Effector memory CD4-positive, alpha-beta T cell (primary cell): ENCODE measurements at places on chromosomes 1 and 21.

GRCh38 chr1:32817815-32818786 is 648 bp downstream of the S100PBP start:
- H3K4me1 ChIP-seq, result peaks cover 26% of the 10 kb centered on the region
- H3K4me3 ChIP-seq, result peak overlapping the region; percentile 93
- no peaks in the 10 kb centered on the region for H3K27me3 ChIP-seq

GRCh38 chr1:202704601-202705000 is 5.7 kb downstream of the SYT2 start:
- H3K27ac ChIP-seq, result no peak overlapping the region
- DNase-seq, result no peak
- H3K4me1 ChIP-seq, result no peaks in the 10 kb centered on the region
- H3K4me3 ChIP-seq, result no peak overlapping the region
- H3K27me3 ChIP-seq, result peaks cover 10% of the 10 kb centered on the region
- H3K36me3 ChIP-seq, result no peaks in the 10 kb centered on the region

GRCh38 chr21:15441060-15441493 is 288.7 kb upstream of the USP25 start:
- DNase-seq, result no peak
- no peaks in the 10 kb centered on the region for H3K4me1 ChIP-seq
- H3K27ac ChIP-seq, result no peak overlapping the region
- no peaks in the 10 kb centered on the region for H3K27me3 ChIP-seq
- no peaks in the 10 kb centered on the region for H3K36me3 ChIP-seq

DNA sequence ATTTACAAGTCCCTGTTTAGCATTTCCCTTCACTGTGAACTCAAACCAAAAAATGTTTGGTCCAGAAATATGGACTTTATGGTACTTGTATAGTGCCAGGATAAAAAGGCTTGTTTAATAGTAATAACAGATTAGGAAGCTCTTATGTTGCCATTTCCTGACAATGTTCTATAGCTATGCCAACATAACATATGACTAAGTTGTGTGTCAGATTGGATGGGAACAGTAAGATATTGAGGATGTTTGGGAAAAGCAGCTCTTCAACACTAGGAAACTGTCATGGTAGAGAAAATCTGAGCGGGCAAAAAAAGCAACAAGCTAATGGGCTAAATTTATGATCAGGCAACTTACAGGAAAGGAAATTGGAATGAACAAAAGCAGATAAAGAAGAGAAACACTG is 287.1 kb upstream of the ADGRL4 start:
- H3K36me3 ChIP-seq, result no peaks in the 10 kb centered on the region
- DNase-seq, result no peak
- H3K4me1 ChIP-seq, result no peaks in the 10 kb centered on the region
- H3K27me3 ChIP-seq, result no peaks in the 10 kb centered on the region

GRCh38 chr1:197680311-197680710 is 95.0 kb downstream of the DENND1B start:
- H3K27ac ChIP-seq, result no peak overlapping the region
- no peaks in the 10 kb centered on the region for H3K36me3 ChIP-seq
- no peak for DNase-seq
- H3K4me1 ChIP-seq, result no peaks in the 10 kb centered on the region

GRCh38 chr1:93845538-93846205 is 33.3 kb downstream of the DNTTIP2 start:
- H3K27ac ChIP-seq, result peak overlapping the region; percentile 80
- no peak for DNase-seq
- H3K4me3 ChIP-seq, result peak overlapping the region; percentile 84
- no peaks in the 10 kb centered on the region for H3K27me3 ChIP-seq
- no peaks in the 10 kb centered on the region for H3K36me3 ChIP-seq

DNA sequence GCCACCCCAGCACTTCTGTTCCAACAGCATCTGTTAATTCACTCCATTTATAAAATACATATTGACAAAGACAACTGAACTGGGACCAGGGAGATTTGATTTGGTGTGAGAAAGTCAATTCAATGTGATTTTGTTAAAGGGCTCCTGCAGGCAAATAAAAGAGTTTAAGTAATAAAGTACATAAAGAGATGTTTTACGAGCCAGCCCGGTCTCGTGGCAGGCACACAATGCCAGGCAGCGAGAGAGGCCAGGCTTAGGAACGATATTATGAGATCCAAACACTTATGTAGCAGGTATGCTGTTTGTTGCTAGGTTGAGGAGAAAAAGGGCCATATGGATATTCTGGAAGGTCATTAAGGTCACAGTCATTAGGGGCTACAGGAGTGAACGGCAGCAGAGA is 227.1 kb downstream of the KCTD3 start:
- DNase-seq, result no peak
- H3K4me1 ChIP-seq, result no peaks in the 10 kb centered on the region
- no peaks in the 10 kb centered on the region for H3K27me3 ChIP-seq
- no peak overlapping the region for H3K27ac ChIP-seq
- H3K4me3 ChIP-seq, result no peak overlapping the region

GRCh38 chr1:194078765-194079164 is 892.4 kb upstream of the B3GALT2 start:
- H3K4me1 ChIP-seq, result no peaks in the 10 kb centered on the region
- H3K4me3 ChIP-seq, result no peak overlapping the region
- H3K27ac ChIP-seq, result no peak overlapping the region
- DNase-seq, result no peak

- H3K27me3 ChIP-seq, result no peaks in the 10 kb centered on the region
- DNase-seq, result no peak
- no peaks in the 10 kb centered on the region for H3K36me3 ChIP-seq
- H3K27ac ChIP-seq, result no peak overlapping the region
- H3K4me3 ChIP-seq, result no peak overlapping the region
Measured at GRCh38 chr1:31198150-31198549, 41.5 kb downstream of the NKAIN1 start.

DNA sequence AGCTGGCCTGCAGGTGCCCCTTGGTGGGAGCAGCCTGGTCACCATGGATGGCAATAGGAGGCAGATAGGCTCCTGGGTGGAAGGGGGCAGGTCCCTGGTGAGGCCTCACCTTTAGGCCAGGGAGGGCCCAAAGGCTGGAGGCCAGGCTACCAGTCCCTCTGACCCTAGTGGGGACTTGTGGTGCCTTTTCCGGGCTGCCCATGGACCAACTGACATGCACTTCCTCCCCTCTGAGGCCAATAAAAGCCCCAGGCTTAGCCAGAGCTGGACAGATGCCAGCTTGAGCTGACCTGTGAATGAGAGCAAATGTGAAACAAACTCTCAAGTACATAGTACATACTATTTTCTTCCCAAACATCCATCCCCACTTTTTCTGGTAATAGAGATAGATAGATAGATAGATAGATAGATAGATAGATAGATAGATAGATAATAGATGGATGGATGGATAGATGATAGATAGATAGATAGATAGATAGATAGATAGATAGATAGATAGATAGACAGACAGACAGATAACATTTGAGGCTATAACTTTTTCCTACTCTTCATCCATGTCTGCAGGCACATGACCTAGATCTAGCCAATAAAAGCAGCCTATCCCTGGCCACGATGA is 9.2 kb upstream of the CTTNBP2NL start:
- no peak overlapping the region for H3K4me3 ChIP-seq
- no peaks in the 10 kb centered on the region for H3K27me3 ChIP-seq
- H3K27ac ChIP-seq, result no peak overlapping the region
- H3K4me1 ChIP-seq, result no peaks in the 10 kb centered on the region
- DNase-seq, result no peak
- no peaks in the 10 kb centered on the region for H3K36me3 ChIP-seq

GRCh38 chr21:37224861-37225839 is 42.0 kb downstream of the VPS26C start:
- H3K27me3 ChIP-seq, result no peaks in the 10 kb centered on the region
- H3K36me3 ChIP-seq, result peaks cover 34% of the 10 kb centered on the region
- no peak for DNase-seq
- H3K4me1 ChIP-seq, result peaks cover 13% of the 10 kb centered on the region

GRCh38 chr1:70979881-70980280 is 67.7 kb downstream of the PTGER3 start:
- no peak overlapping the region for H3K27ac ChIP-seq
- no peaks in the 10 kb centered on the region for H3K4me1 ChIP-seq
- H3K36me3 ChIP-seq, result no peaks in the 10 kb centered on the region
- DNase-seq, result no peak

GRCh38 chr1:205585835-205586785 is 45.7 kb downstream of the ELK4 start:
- no peaks in the 10 kb centered on the region for H3K27me3 ChIP-seq
- H3K27ac ChIP-seq, result no peak overlapping the region
- H3K4me3 ChIP-seq, result no peak overlapping the region
- H3K36me3 ChIP-seq, result no peaks in the 10 kb centered on the region
- no peaks in the 10 kb centered on the region for H3K4me1 ChIP-seq

DNA sequence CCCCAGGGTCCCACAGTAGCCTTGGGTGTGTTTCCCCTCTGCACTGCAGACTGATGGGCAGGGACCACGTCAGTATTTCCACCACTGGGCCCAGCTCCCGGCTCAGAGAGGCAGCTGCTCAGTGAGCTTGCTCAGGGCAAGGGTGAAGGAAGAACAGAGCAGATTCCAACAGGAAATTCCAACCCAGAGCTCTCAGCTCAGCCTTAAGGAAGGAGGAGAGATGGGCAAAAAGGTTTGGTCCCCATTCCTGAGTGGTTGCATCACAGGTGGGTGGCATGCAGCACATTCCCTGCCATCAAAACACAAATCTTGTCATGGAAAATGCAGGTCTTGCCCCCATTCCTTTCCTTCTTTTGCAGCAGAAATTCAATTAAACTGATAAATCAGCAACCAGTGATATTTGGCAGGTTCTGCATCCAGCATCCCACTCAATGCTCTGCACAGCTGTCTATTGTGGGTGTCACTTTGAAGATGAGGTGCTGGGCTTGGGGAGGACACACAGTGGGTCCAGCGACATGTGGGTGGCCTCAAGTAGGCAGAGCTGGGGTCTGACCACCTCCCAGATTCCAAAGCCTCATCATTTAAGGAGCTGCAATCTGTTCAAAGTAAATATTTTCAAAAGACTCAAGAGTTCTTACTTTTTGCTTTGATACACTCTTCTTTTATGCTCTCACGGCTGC is 315.4 kb downstream of the DSCAM start:
- no peaks in the 10 kb centered on the region for H3K27me3 ChIP-seq
- DNase-seq, result no peak
- H3K4me1 ChIP-seq, result no peaks in the 10 kb centered on the region
- no peaks in the 10 kb centered on the region for H3K36me3 ChIP-seq

- H3K36me3 ChIP-seq, result no peaks in the 10 kb centered on the region
- no peaks in the 10 kb centered on the region for H3K4me1 ChIP-seq
- no peaks in the 10 kb centered on the region for H3K27me3 ChIP-seq
- no peak overlapping the region for H3K4me3 ChIP-seq
- DNase-seq, result no peak
- H3K27ac ChIP-seq, result no peak overlapping the region
Measured at GRCh38 chr1:107954719-107955415, 10.1 kb downstream of the VAV3 start.

DNA sequence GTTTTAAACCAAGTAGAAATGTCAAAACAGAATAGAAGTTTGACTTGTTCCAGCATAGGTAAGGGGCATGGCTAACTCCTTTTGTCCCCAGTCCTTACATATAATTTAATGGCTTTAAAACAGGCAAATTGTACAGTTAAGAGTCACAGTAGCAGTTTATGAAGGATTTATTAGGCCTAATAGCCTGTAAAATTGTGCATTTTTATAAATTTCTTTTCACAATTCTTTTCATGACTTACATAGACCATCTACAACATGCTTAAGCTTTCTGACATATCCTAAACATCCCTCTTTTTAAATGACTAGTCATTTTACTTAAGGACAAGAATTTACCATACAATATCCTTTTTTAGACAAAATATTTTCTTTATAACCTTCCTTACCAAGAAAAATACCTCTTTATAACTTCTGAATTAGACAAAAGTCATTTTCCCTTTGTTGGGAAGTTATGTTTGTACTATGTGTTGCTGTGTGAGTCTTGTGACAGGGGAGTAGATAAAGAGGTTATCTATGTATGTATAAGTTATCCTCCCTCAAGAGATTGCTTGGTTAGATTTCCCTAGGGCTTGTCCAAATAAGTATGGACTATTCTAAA is 34.5 kb upstream of the SLC5A9 start:
- H3K4me1 ChIP-seq, result no peaks in the 10 kb centered on the region
- no peaks in the 10 kb centered on the region for H3K27me3 ChIP-seq
- H3K27ac ChIP-seq, result no peak overlapping the region
- H3K4me3 ChIP-seq, result no peak overlapping the region
